ENCODE measurements at places on chromosomes 2 and 18.

GRCh38 chr2:74894272-74894981 lies 60.5 kb downstream of the HK2 start:
- no peak for DNase-seq

DNA sequence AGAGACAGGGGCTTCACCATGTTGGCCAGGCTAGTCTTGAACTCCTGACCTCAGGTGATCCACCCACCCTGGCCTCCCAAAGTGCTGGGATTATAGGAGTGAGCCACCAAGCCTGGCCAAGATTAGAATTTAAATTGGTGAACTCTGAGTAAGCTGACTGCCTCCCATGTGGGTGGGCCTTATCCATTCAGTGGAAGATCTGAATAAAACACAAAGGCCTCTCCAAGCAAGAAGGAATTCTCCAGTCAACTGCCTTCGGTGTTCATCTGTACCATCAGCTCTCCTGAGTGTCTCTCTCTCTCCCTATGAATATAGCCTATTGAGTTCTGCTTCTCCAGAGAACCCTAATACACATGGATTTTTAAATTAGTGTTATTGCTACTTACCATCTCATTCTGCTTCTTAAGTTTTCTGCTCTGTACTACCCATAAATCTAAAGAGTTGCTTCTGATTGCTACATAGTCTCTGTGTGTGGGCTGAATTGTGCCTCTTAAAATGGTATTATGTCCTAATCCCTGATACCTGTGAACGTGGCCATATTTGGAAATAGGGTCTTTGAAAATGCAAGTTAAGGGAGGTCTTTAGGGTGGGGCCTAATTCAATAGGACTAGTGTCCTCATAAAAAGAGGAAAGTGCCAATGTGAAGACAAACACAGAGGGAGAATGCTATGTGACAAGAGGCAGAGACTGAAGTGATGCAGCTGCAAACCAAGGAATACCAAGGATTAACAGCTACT lies 36.3 kb downstream of the FBXO11 start:
- DNase-seq, result no peak

DNA sequence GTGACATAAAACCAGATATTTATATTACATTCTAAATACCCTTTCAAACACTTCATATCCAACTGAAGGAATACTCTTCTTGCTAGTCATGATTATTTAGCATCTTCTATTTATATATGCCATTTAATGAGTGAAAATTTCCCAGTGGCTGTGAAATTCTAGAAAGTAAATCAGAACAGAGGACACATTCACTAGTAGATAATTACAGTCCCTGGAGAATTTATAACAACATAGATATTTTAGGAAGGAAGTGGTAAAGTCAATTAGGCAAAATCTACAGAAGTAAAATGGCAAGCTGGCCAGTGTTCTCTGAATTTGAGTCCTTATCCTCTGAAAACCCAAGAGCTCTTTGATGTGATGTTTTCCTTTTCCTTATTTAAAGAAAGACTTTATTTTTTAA lies 121.8 kb downstream of the PMAIP1 start:
- DNase-seq, result no peak

DNA sequence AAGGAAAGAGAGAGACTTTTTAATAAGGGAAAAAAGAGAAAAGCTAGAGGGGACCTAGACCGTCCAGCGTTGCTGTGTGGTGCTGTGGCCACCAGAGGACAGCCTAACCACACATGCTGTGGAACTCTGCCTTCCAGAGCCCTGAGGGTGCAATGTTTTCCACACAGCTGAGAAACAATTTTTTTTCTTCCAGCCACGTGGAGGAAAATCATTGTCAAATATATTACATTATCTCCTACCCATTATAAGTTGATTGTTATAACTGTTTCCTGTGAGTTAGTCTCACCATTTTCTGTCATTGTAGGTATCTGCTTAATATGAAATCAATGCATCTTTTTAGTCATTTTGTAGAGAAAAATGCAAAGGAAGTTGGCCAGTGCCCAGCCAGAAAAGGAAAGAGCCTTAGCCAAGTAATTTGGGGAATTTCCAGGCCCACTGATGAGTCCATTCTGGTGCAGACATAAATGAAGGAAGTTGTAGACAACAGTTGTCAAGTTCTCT lies 5.9 kb upstream of the MRPL19 start:
- DNase-seq, result peak; percentile 22

- no peak for DNase-seq
Measured at GRCh38 chr2:23624378-23624777, 239.4 kb downstream of the KLHL29 start.

GRCh38 chr2:224206816-224207215 lies 167.7 kb upstream of the SERPINE2 start:
- no peak for DNase-seq

DNA sequence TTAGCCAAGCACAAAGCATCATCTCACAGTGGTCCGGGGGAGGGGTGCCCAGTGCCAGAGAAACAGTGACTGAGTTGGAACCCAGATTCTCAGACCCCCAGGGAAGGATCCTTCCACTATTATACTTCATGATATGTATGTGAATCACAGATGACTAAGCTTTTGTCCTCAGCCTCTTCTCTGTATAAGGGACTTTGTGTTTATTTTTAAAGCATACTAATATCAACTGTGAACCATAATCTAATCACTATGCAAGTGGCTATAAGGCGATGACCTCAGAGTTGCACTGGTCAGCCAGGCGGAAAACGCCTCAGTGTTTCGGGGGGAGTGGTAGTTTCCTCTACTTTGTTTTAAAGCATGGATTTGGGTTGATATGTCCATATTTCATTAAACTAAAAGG lies 160.4 kb upstream of the TMEM200C start:
- DNase-seq, result no peak

GRCh38 chr2:150169237-150169629 lies 318.2 kb downstream of the RND3 start:
- DNase-seq, result no peak

- DNase-seq, result no peak
Measured at GRCh38 chr18:22324191-22325131, 93.3 kb downstream of the CTAGE1 start.

GRCh38 chr18:5726011-5726410 lies 169.3 kb downstream of the TMEM200C start:
- DNase-seq, result no peak

- peak; percentile 28 for DNase-seq
Measured at GRCh38 chr2:232511336-232511890, 8.8 kb upstream of the PRSS56 start.

DNA sequence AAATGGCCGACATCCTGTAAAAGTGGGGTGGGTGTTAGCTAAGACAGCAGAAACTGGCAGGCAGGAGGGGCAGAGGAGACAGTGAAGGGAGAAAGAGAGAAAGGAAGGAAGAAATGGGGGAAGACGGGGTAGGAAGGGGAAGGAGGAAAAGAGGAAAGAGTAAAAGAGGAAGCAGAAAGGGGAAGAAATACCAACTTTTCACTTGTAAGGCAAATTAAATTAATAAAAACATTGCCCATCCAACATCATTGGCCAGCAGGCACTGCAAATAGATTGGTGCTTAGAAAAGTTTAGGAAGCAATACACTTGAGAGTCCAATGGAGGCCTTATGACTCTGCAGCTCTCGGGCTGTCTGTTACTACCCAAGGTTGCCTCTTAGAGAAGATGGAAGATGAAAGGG lies 116.7 kb downstream of the TNS1 start:
- no peak for DNase-seq

- DNase-seq, result peak; percentile 53
Measured at GRCh38 chr2:11829324-11829946, 83.0 kb downstream of the LPIN1 start.

GRCh38 chr2:211035548-211036185 lies 479.3 kb downstream of the CPS1 start:
- no peak for DNase-seq

GRCh38 chr2:28637066-28638047 lies 114.3 kb upstream of the PPP1CB start:
- DNase-seq, result no peak

GRCh38 chr18:8501044-8501443 lies 108.2 kb upstream of the RAB12 start:
- DNase-seq, result no peak

DNA sequence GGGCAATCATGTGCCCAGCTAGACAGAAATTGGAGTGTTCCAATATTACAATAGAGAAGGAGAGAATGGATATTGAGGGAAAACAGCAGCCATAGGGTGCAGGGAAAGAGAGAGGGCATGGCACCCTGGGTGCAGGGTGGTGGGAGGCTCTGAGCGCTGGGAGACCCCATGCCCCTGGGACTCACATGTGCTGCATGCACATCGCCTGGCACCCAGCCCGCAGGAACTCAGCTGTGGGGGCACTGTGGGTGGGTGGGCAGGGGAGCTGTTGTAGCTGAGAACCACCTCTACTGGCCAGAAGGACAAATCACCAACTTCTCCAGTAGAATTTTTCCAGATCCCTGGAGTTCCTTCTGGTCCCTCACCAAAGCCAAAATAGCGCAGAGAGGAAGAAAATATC lies 7.2 kb upstream of the NEURL3 start:
- DNase-seq, result no peak

GRCh38 chr2:231399853-231400680 lies 4.6 kb downstream of the B3GNT7 start:
- no peak for DNase-seq

GRCh38 chr18:394262-394986 lies 106.1 kb downstream of the COLEC12 start:
- no peak for DNase-seq

- DNase-seq, result no peak
Measured at GRCh38 chr2:213317929-213318328, 33.7 kb downstream of the SPAG16 start.

GRCh38 chr2:233476063-233476410 lies 90.5 kb downstream of the USP40 start:
- DNase-seq, result no peak

DNA sequence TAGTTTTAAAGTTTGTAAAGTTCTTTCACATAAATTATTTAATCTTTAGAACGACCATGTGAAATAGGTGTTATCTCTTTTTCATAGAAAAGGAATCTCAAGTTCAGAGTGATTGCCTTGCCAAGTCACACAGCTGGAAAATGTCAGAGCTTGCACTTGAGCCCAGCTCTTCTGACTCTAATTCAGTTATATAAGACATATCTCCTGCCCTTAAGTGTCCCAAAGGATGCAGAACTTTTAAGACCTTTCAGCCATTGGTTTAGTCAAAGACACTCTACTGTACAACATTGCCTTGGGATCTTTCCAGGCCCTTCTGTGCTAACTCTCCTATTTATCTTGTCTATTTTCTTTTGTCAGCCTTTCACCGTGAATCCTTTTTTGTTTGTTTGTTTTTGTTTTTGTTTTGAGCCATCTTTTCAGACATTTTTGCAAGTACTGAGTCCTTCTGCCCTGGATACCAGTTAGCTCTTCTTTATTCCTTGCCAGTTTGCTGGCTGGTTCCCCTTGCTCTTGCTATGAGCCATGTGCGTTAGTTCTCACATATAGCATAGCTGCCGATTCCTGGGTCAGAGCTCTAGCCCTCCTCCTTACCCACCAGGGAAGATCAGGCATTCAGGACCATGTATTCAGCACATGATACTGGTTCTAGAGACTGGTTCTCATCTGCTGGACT lies 160.0 kb upstream of the MYO3B start:
- no peak for DNase-seq

DNA sequence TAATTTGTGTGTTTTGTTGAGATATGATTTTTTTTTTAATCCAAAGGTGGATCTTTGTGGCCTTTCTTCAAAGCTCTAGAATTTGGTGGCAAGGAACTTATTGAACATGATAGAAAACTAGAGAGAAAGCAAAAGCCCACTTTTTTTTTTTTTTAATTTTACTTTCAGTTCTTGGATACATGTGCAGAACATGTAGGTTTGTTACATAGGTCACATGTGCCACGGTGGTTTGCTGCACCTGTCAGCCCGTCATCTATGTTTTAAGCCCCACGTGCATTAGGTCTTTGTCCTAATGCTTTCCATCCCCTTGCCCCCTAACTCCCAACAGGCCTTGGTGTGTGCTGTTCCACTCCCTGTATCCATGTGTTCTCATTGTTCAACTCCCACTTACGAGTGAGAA lies 135.9 kb downstream of the RHBDD1 start:
- no peak for DNase-seq

DNA sequence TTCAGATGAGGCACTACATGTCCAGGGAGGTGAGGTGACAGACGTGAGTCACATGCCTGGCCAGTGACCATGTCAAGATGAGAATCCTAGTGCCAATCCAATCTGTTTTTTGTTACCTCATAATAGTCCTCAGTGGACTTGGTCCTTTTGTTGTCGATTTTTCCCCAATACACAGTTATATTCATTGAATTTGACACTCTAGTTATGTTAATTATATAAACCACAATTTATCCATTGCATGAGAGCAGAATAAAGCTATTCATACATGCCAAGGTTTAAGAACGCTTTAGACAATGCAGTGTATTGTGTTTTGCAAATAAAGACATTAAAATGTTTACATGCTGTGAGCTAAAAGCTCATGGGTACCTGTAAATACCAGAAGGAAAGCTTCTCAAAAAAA lies 21.6 kb upstream of the TMEFF2 start:
- DNase-seq, result no peak

DNA sequence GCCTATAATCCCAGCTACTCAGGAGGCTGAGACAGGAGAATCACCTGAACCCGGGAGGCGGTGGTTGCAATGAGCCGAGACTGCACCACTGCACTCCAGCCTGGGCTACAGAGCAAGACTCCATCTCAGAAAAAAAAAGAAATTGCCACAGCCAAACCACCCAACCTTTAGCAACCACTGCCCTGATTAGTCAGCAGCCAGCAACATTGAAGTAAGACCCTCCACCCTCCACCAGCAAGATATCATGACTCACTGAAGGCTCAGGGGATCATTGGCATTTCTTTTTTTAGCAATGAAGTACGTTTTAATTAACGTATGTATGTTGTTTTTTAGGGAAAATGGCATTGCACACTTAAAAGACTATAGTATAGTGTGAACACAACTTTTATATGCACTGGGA lies 349.1 kb upstream of the ACVR2A start:
- DNase-seq, result no peak

DNA sequence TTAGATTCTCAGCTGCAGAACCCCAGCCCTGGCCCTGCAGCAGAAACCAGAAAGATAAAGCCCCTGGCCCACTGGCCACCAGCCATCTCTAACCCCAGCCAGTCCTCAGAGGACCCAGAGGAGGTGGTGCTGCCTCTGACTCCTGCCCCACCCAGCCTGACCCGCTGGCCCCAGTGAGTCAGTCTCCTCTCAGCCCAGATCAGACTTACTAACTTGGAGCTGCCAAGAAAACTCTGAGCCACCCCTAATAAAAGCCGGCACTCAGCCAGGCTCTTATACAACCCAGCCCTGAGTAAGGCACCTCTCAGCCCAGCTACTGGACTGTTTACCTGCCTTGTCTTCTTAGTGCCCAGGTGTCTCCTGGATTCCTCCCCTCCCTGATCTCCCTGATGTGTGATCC lies 2.0 kb downstream of the SLC14A2 start:
- no peak for DNase-seq

- no peak for DNase-seq
Measured at GRCh38 chr2:58609326-58609725, 368.2 kb upstream of the FANCL start.

Measured in amygdala (tissue), 56 donors.